GM23338 (cell line): ENCODE measurements at places on chromosomes 1 and 21. TPM values are rescaled to one million over a fixed set of nuclear protein-coding genes. Genes with fewer than 3 reads are reported as not detected.
A peak's percentile ranks its signal among the peaks of the same experiment; 100 is the strongest.

DNA sequence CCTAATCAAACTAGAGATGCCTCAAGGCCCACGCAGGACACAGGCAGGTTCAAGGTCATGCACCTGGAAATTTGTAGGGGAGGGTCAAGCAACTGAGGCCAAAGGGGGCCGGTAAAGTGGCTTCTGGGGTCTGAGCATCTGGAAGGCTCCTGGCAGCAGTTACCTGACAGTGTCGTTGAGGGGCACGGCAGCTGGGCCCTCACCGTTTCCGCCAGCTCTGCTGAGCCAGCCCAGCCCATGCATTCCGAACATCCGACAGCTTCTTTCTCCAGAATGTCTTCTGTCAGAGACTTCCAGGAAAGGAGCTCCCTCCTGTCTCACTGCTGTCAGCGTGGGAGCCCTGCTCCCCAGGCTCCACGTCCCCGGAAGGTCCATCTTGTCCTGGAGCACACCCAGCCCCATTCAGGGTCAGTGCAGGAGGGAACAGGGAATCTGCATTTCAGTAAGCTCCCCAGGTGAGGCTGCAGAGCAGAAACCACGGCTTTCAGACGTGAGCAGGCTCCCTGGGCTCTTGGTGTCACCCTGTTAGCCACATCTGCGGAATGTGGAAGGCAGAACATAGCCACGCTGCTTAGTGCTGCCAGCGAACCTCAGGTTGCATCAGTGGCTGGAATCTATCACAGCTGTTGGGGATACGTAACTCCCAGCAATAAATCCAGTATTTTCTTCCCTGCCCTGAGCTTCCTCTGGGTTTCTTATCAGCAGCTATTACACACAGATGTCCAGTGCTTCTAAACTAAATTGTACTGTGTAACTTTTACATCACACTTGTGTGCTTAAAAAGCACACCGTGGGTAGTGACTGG is 36.3 kb upstream of the FAM3B start:
- DNase-seq = no peak

GRCh38 chr1:17089506-17089905 is 29.7 kb downstream of the PADI2 start:
- DNase-seq = no peak

TNFRSF1B gene
- 1.8 and 4.1 TPM in 2 replicates for total RNA-seq

LAMTOR5 gene
- 41.0 and 52.6 TPM in 2 replicates for total RNA-seq

- DNase-seq = no peak
These were observed 5.4 kb upstream of the SPTA1 start for GRCh38 chr1:158691907-158692306.

DNA sequence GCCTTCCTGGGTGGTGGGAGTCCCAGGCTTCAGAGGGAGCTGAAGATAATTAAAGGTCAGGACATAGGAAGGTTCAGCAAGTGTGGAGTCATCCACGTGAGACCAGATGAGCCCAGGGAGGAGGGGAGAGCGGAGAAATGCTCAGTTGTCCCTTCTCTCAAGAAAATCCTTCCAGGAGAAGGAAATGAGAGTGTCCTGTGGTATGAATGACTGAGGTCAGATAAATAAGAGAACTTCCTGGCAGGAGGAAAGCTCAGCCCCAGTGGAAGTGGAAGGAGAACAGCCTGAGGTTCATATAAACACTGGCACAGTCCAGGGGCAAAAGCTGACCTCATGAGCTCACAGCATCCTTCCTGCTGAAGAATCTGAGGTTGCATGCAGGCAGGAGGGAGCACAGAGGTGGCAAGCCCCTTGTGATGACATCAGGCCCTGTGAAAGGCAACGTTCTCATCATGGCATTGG is 97.6 kb downstream of the NAV1 start:
- DNase-seq = no peak

DNA sequence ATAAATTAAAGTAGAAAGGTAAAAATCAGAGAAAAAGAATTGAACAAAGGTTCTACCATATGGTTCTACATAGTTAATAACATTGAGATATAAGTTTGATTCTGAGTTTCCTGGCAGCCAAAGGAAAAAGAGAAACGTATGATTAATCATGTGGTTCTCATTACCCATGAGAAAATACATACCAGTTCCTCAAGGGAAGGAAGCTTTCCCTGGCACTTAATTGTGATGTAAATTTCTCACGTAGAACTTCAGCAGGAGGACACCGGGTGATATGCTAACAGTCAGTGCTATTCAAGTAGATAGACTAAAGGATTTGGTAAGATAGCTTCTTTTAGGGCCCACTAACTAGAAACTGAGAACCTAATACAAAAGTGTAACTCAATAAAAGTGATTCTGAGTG is 218.5 kb downstream of the NFIA start:
- peak; percentile 83 for DNase-seq

FLG2 gene
- not detected in 2 replicates for total RNA-seq

DNA sequence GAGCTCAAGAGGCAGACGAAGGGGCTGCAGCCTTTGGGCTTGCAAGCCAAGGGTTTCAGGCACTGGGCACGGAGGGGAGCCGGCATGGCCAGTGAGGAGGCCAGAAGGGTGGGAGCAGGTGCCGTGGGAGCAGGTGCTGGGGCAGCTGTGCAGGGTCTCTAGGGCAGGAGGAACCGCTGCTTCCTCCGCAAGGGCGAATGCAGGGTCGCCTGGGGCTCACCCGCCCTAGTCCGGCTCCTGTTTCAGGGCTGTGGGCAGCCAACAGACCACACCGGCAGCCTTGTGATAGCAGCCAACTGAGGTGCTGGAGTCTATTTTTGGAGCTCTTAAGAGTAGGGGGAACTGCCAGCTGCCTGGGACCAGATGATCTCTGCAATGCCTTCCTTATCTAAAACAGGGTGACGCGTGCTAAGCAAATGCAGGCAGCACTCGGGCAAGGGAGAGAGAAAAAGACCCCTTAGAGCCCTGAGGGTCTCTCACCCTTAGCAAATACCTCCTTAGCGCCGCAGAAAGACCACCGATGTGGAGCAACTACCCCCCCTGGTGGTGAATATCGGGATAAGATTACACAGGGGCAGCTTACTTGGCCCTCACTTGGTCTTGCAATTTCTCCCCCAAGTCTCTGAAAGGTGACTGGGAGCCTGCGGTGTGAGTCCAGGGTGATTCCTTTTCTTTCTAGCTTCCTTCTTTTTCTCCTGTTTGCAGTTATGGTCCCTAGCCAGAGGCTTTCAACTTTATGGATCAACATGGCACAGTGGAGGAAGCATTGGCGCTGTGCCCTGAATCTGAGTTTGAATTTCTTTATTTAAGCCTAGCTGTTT is 20.7 kb upstream of the MAPKAPK2 start:
- peak; percentile 90 for DNase-seq

DNA sequence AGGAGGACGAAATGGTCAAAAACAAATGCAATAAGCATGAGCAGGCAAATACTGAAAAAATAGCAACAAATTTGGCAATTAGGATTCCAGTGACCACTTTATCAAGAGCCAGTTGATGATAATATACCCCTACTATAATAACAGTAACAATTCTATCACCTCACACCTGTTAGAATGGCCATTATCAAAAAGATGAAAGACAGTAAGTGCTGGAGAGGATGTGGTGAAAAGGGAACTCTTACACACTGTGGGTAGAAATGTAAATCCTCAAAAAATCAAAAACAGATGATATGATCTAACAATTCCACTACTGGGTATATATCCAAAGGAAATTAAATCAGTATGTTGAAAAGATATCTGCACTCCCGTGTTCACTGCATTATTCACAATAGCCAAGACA is 114.3 kb upstream of the GFI1 start:
- DNase-seq = no peak

DNA sequence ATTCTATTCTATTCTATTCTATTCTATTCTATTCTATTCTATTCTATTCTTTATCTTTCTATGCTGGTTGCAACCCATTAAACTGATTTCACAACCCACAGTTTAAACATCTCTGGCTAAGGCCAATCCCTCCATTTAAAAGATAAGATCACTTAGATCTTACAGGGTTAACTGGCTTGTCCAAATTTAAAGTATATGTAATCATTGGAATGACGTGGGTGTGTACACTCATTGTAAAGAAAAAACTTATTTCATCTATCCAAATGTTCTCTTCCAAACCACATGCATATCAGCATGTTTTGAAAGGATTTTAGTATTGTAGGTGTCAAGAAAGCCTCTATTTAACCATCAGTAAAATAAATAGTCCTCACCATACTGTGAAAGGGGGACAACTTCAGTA is 299.6 kb upstream of the RUNX1 start:
- no peak for DNase-seq

DNA sequence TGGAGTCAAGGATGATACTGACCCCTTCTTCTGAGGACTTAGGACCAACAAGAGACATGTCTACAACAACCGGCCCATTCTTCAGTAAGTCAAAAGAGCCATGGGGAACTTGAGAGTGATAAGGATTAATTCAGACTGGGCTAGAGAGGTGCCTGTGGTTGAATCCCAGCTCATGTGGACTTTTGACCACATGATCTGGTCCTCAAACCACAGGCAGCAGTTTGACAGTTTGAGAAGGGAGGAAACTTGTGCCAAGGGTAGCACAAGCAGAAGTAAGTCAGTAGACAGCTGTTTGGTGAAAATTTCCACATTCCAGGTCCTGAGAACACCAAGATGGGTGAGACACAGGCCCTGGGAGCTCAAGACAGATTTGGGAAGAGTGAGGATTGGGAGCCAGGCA is 19.8 kb downstream of the SH3BP5L start:
- DNase-seq = no peak

GRCh38 chr1:21725748-21726392 is 56.7 kb upstream of the RAP1GAP start:
- DNase-seq = peak; percentile 16

GRCh38 chr1:192730198-192730597 is 78.6 kb upstream of the RGS2 start:
- DNase-seq = no peak

GRCh38 chr1:164183854-164184635 is 374.9 kb upstream of the PBX1 start:
- no peak for DNase-seq
